ENCODE measurements at places on chromosomes 7 and 10.

DNA sequence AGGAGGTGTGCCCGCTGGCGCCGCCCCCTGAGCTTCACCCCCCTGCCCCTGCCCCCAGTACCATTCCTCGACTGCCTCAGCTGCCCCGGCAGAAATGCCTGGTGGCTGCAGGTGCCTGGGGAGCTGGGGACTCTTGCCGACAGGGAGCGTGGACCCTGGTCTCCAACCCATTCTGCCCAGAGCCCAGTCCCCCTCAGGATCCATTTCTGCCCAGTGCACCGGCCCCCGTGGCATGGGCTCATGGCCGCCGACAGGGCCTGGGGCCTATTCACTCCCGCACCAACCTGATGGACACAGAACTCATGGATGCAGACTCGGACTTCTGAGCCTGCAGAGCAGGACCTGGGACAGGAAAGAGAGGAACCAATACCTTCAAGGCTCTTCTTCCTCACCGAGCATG is 12.7 kb upstream of the AHCYL2 start:
- DNase-seq, result no peak

DNA sequence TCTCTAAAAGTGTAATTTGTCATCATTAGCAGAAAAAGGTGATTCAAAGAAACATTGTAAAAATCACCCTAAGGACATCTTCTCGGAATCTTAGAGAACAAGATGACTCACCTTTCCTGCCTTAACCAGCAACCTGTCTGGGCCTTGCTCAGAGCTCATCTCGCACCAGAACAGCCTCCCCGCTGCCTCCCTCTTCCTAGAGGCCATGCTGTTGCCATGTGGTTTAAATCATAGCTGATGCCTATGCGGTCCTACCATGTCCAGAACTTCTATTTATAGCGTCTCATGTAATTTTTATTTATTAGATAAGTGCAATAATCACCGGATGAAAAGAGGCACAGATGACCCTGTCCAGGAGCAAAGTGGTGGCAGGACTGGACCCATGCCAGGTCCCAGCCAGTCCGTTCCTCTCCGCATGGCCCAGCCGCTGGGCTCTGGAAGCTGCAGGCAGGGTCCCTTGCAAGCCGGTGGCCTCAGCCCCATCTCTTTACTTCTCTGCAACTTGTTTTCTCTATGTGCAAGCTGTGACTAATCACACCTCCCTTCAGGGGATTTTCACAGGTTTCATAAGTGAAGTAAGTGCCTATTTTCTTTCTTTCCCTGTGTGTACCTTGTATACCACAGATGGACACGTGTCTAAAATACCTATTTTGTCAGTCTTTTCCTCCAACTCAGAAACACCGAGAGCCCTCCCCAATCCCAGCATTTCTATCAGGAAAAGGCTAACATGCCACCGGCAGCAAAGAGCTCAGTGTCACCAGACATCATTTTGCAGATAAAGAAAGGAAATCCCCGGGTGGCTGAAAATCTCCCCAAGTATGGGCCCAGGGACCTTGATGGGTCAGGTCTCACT is 27.1 kb downstream of the KLF6 start:
- no peak for DNase-seq

DNA sequence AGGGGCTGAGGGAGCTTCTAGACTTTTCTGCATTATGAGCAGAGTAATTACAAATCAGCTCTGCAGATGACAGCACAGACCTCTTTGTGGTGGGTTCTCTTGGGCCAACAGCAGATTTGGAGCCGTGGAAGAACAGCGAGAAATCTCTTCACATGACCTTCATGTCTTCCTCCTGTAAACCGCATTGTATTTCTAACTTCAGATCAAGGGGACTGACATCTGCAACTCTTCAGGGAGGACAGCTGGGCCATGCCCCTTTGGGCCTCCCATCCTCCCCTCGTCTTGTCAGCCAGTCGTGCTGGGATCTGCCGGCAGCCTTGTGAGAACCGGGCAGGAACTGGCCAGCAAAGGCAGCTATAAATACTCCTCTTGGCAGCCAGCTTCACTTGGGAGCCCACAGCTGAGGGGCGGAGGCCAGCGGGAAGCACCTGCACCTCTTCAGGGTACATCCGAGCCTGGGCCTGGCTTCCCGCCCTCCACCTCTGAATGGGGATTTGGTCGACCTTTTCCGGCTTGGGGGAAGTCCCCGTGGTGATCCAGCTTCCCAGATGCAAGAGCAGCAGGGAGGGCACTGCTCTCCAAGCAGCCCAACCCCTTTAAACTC is 54.7 kb downstream of the STEAP1B start:
- DNase-seq, result no peak

GRCh38 chr7:140526214-140526613 is 46.9 kb upstream of the MKRN1 start:
- DNase-seq, result no peak

DNA sequence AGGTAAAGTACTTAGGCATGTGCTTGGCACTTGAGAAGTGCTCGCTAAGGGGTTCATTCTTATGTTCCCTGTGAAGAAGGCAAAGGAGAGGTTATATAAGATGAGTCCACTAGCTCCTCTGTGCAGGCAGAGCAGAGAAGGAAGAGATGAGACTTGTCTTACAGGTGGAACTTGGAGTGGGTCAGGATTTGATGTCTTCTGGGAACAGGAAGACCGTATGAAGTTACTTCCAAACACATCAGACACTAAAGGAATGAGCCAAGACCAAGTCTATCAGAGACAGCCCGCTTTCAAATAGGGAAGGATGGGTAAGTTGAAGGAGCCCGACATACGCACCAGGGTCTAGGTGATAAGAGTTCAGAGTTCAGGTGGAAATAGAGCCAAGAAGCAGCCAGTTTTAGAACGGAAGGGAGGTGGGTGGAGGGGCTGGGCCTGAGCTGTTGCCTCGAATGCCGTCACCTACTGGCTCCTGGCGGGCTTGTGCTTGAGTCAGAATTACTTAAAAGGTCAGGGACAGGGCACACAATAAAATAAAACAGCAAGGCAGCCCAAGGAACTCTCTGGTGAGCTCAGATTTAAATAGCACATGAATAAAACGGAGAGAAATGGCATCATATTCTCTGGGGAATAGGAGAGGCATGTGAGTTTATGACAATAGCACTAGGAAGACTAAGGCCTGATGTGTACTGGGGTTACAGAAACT is 56.1 kb upstream of the GRB10 start:
- no peak for DNase-seq

DNA sequence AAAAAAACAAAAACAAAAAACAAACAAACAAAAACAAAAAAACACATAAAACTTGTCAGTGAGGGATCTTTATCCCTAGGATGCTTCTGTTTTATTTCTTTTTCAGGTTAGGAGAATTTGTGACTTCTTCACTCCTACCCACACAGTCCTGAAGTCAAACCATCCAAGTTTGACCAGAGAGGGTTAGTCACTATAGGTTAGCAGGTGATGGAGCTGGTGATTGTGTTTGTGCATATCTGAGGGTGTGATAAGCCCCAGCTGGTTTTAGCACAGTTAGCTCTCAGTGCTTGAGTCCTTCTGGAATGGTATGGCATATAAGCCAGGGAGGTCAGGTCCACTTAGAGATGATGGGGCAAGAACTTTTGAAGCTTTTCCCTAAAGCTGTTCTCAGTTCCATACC is 11.8 kb upstream of the IKZF1 start:
- DNase-seq, result no peak

- DNase-seq, result no peak
Observed at GRCh38 chr7:54560723-54561122, 18.5 kb downstream of the VSTM2A start.

GRCh38 chr7:23018750-23019149 is 4.8 kb upstream of the HYCC1 start:
- DNase-seq, result no peak

GRCh38 chr10:52952391-52953055 is 179.9 kb upstream of the MBL2 start:
- no peak for DNase-seq

DNA sequence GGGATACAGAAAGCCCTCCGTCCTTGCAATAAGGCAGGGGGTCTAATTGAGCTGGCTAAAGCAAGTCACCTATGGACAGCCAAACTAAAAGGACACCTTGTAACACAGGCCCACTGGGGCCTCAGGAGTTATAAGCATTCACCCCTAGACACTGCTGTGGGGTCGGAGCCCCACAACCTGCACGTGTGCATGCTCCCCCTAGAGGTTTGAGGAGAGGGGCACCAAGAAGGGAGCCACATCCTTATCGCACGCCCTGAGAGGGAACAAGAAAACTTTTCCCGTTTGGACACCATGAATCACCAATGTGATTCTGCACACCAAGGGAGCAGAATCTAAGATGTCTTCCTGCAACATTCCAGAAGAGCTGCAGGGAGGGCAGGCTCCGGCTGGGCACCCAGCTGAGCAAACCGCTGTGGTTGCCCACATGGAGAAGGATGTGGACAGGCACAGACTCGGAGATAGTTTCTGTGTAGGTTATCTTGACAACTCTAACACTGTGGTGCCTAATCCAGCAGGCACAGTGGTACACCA is 17.7 kb upstream of the TARP start:
- DNase-seq, result no peak

- DNase-seq, result no peak
Observed at GRCh38 chr10:118968060-118968459, 61.5 kb upstream of the NANOS1 start.

GRCh38 chr7:67858931-67859330 is 862.3 kb downstream of the TYW1 start:
- no peak for DNase-seq

Data from erythroblast (primary cell).